Activated naive CD4-positive, alpha-beta T cell (primary cell): ENCODE measurements at places on chromosomes 11 and 22.

- DNase-seq: no peak
Observed at GRCh38 chr11:102546923-102547471, 16.4 kb upstream of the MMP7 start.

DNA sequence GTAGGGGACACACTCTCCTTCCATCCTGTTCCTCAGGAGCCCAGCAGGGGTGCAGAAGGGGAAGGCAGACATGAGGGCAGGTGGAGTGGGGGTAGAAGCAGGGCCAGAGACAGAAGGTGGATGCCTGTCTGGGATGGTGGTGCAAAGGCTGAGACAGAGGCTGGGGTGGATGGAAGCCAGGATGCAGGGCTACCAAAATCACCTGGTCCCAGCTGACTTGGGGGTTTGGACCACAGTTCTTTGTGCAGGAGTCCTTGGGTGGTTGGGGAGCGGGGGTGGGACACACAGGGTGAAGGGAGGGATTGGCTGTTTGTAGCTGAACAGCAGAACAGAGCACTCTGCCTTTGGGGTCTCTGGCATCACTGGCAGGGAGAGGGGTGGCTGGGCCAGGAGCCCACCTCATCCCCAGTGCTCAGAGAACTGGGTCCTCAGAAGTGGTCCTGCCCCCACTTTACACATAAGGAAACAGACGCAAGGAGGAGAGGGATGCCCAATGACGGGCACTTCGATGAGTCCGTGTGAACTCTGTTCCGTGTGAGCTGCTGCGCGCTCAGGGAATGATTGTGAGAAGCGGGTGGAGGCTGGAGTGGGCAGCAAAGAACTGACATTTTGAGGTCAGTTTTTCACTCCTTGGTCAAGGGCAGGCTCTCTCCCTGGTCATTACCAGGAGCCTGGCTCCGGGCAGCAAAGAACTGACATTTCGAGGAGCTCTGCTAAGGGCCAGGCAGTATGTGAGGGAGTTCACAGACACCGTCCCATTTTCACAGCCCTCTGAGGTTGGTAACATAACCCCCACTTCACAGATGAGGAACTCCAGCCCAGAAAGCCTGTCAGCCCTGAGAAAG, 1.9 kb downstream of the TAGLN start:
- no peak for DNase-seq

DNA sequence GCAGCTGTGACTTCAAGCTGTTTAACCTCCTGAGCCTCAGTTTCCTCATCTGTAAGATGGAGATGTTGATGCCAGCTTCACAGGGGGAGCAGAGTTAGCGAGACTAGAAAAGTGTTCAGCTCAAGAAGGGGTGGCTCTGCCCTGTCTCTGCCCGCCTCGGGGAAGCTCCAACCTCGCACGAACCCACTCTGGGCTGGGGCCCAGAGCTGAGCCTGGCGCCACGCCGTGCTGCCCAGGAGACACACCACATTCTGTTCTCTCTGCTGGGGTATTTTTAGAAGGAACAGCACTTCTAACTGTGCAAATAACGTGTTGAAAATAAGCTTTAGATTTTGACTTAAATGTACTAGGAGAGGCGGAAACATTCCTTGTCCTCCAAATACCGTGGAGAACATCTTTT, 74.1 kb downstream of the PHF21B start:
- DNase-seq: no peak

- DNase-seq: peak; percentile 33
Observed at GRCh38 chr22:26589367-26589844, 526 bp downstream of the TPST2 start.

- no peak for DNase-seq
Observed at GRCh38 chr11:110425751-110426545, 3.8 kb upstream of the FDX1 start.

DNA sequence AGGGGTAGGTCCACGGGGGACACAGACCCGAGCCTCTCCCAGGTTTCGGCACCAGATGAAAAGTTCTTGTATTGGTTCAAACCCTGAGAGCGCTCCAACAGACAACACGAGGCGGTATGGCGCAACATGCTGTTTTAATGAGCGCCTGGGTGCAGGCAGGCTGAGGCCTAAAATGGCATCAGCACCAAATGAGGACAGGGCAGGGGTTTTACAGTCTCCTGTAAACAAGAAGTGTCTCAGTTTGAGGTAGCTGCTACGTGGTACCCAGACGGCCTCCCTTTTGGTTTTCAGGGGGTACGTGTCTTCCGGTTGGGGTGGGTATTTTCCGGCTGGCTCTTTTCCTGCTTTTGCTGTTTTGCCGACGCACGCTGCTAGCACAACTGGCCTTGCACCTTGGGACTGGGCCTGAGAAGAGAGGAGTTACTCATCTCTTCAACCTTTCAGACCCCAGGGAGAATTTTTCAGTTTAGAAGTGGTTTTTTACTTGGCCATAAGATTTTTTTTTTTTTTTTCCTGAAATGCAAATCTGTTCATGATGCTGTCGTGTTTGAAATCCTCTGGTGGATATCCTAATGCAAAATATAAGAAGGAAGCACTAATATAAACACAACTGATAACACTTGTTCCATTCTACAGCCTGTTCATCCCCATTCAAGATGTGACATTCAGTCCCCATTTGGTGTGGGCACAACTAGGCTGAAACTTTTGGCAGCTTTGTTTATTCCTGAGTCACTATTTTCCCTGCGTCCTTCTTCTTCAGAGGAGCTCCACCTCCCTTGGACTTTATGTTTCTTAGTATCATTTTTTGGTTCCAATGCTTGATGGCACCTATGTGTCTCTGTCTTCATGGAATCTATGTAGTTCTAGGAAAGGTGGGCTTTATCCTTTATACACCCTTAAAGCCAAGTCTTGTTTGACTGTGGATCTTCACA, 6.5 kb downstream of the PPFIBP2 start:
- no peak for DNase-seq

- no peak for DNase-seq
Observed at GRCh38 chr11:76682684-76683083, 12.1 kb upstream of the LRRC32 start.

DNA sequence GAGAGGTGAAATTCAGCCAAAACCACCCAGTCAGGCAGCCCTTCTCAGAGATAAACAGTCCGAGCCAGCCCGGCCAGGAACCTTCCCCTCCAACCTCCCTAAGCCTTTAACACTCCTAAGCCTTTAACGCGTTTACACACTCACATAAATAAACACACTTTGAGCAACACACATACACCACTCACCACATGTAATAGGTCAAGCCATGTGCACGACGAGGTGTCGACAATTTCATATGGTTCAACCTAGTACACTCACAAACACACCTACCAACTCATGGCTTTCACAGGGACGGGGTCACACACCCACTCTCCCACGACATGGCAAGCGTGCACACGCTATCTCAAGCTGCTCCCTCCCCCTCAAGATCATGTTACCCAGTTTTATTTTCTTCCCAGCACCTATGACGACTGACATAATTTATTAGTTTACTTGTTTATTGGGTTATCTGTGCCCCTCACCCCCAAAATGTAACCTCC, 15.5 kb downstream of the SLC43A1 start:
- no peak for DNase-seq

DNA sequence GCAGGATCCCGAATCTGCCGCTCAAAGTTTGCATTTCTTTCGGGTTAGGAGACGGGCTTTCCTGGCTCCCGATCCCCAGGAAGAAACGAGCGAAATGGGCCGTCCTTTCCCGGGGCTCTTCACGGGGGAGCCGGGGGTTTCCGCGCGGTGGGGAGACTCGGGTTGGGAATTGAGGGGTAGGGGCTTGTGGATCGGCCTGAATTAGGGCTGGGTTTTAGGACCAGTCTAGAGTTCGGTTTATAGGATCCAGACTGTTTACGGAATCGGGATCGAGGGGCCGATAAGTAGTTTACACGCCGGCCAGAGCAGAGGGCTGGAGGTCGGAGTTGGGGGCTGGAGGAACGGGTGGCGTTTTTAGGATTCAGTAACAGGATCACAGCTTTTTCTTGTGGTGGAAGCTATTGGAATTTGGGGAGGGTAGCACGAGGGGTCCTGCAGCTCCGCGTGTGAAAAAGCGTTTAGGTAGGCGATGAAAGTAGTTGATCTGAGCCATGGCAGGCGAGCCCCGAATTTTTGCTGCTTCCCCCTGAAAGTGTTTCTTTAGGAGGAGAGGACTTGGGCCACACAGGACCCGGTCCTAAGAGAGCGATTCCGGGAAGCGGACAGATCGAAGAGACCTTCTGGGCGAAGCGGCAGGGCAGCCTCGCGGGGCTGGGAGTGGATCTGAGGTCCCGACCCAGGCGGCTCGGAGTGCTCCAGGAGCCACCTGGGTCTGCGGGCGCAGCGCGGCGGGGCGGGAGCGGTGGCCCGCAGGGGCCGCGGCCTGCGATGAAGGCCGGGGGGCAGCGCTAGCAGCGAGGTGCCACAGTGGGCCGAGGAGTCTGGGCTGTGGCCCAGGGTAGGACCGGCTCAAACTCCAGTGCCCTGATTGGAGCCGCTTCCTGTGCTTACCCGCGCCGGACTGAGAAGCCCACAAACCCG, 1.6 kb downstream of the PKNOX2 start:
- no peak for DNase-seq

GRCh38 chr11:114092478-114092877, 33.0 kb downstream of the ZBTB16 start:
- DNase-seq: no peak

DNA sequence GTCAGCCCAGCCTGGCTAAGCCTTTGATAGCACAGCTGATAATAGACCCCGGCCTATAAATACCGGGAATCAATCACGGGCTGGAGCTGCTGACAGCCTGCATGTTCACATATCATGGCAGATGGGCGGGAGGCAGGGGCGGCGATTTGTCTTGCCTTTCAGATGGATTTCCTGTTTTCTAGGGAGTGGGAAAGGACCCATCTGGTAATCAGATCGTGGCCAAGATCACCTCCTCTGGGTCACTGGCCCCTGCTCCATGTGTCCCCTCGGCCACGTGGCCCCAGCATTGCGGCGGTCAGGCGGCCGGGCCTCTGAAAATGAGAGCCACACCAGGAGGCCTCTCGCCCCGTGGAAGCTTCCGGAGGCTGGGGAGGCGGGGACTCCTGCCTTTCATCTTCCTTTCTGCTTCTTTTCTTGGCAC, 36.6 kb downstream of the SMIM38 start:
- DNase-seq: no peak

DNA sequence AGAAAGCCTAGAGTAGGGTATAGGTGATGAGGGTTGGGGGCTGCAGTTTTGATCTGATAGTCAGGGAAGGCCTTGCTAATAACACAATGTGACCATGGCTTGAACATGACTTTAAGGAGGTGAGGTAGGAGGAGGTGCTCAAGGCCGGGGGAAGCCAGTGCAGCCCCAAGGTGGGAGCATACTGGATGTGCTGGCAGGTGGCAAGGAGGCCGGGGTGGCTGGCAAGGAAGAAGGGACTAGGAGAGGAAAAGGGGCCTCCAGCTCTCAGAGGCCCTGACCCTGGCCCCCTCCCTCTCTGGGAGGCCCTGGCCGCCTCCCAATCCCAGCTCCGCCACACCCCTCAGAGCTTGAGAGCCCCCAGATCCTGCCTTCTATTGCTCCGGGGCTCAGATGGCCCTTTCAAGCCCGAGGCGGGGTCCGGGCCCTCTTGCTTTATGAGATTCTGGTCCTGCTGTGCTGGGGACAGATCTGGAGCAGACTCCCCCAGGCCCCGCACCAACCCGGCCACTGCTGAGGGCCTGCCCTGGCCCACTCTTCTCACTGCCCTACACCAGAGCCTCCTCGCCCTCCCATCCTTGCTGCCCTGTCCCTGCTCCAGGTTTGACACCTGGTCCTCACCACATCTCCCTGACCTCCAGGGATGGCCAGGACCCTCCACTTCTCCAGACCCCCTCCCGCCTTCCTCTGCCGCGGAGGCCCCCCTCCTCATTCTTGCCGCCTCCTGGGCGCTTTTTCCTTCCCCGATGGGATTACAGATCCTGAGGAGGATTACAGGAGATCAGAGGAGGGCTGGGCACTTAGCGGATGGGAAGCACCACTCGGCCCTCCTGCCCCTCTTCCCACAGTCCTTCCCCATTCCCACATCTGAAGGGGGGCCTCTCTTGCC, 1.8 kb downstream of the PITPNM1 start:
- no peak for DNase-seq

DNA sequence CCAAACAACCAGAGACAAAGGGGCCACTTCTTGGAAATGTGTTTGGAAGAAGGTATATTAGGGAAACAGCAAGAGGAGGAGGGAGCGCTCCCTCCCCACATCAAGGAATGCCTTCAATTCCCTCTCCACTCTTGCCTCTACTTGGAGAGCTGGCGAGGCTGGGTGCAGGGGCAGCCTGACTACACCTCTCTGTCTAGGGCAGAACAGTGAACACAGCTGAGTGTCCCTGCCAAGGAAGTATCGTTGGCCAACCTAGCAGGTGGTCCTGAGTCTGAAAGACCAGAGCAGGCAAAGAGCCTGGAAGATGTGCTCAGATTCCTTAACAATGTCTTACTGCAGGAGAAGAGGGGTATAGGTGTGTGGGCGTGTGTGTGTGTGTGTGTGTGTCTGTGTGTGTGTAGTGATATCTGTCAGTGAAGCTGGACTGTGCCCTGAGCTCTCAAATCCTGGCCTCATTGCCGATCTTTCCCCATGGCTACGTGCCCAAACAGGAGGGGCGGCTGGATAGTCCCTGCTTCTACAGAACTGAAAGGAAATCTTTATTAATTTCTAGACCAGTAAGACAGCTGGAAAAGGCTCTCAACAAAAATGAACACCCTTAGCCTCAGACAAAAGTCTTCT, 46.8 kb downstream of the PAMR1 start:
- no peak for DNase-seq

DNA sequence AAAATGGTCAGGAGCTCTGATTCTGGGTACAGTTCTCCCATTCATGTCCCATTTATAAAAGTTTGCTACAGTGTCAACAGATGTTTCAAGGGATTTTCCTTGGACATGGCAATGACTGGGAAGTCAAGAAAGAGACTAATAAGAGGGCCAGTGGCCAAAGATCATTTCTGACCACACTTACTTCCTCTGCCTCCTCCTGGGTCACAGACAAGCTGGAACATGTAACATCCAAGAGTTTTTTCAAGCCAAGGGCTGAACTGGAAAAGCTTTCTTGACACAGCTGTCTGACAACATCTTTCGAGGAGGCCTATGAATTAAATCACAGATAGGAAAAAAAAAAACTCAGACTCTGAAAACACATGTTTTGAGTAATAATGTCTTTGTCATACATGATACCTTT, 8.7 kb downstream of the COMMD9 start:
- DNase-seq: no peak

DNA sequence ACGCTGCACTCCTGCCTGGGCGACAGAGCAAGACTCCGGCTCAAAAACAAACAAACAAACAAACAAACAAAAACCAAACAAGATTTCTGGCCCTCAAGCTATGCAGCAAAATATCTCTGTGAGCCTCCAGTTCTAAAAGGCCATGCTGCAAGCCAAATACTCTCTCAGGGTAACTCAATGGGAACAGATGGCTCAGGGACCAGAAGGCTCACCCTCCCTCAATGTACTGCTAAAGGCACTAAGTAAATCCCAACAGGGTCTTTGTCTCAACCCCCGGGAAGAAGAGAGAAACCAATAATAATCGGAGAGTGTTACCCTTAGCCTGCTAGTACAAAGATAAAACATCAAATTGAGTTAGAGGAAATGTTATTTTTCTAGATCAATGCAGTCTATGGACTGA, 119.7 kb upstream of the ZC3H12C start:
- DNase-seq: no peak

- no peak for DNase-seq
Observed at GRCh38 chr11:11995601-11996000, 12.8 kb downstream of the DKK3 start.

- DNase-seq: no peak
Observed at GRCh38 chr11:127493330-127494022, 492.9 kb upstream of the KIRREL3 start.
